Activated naive CD4-positive, alpha-beta T cell treated with anti-CD3 and anti-CD28 coated beads, Interleukin-2, amount 10 ng/mL, durations not matched to agents 5 hours and 36 hours (primary cell): ENCODE measurements at places on chromosomes 6 and 20. TPM values are rescaled to one million over a fixed set of nuclear protein-coding genes. Genes with fewer than 3 reads are reported as not detected.

Gene SRMS
- total RNA-seq = not detected

Gene ZBTB46
- 0.05 TPM for total RNA-seq

Gene SFTA2
- total RNA-seq = not detected

Gene CTAGE9
- not detected for total RNA-seq

Gene HCRTR2
- total RNA-seq = not detected
